ENCODE measurements at places on chromosomes 1 and 21. TPM values are rescaled to one million over a fixed set of nuclear protein-coding genes. Genes with fewer than 3 reads are reported as not detected.

Gene PPM1J
- total RNA-seq = 1.0 TPM

- no peaks in the 10 kb centered on the region for H3K27me3 ChIP-seq
- H3K27ac ChIP-seq = no peak overlapping the region
- no peaks in the 10 kb centered on the region for H3K36me3 ChIP-seq
These were observed 35.8 kb downstream of the IER5 start for GRCh38 chr1:181124291-181124751.

- H3K36me3 ChIP-seq = no peaks in the 10 kb centered on the region
- DNase-seq = peak; percentile 11
- no peak overlapping the region for H3K4me3 ChIP-seq
- H3K27ac ChIP-seq = no peak overlapping the region
These were observed 554.1 kb upstream of the OLFM3 start for GRCh38 chr1:102550729-102551384.

GRCh38 chr1:14313731-14314431, 284.6 kb upstream of the KAZN start:
- no peak for DNase-seq
- no peaks in the 10 kb centered on the region for H3K27me3 ChIP-seq
- H3K4me3 ChIP-seq = no peak overlapping the region
- no peaks in the 10 kb centered on the region for H3K4me1 ChIP-seq
- no peaks in the 10 kb centered on the region for H3K36me3 ChIP-seq

- H3K36me3 ChIP-seq = no peaks in the 10 kb centered on the region
- H3K4me1 ChIP-seq = peaks cover 2% of the 10 kb centered on the region
- H3K4me3 ChIP-seq = no peak overlapping the region
- no peak for DNase-seq
These were observed 9.0 kb upstream of the PLCH2 start for GRCh38 chr1:2466958-2467554.

DNA sequence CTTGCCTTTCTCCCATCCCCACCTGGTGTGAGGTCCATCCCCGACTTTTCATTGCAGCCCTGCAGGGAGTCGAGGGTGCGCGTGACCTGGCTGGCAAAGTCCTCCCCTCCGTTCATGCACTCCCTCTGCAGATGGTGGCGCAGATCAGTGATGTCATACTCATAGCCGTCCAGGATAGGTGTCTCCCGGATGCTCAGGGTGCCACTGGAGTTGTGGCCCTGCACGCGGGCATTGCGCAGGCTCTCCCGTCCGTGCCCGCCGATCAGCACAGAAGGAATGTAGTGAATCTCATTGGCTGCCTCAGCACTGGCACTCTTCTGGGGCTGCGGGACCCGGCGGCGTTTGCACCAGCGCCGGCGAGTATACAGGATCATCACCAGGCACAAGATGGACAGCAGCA, 132.1 kb downstream of the ASTN1 start:
- H3K27me3 ChIP-seq = peaks cover 3% of the 10 kb centered on the region
- H3K36me3 ChIP-seq = no peaks in the 10 kb centered on the region
- no peak for DNase-seq
- H3K4me1 ChIP-seq = no peaks in the 10 kb centered on the region
- no peak overlapping the region for H3K27ac ChIP-seq

DNA sequence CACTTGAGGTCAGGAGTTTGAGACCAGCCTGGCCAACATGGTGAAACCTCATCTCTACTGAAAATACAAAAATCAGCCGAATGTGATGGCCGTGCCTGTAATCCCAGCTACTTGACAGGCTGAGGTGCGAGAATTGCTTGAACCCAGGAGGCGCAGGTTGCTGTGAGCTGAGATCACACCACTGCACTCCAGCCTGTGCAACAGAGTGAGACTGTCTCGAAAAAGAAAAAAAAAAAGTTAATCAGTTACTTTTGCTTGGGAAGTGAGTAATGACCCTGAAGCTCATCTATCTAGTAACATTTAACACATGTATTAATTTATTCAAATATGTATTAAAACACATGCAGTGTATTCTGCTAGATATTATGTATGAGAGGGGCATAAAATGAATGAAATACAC, 49.4 kb downstream of the ZNF326 start:
- H3K4me1 ChIP-seq = no peaks in the 10 kb centered on the region
- no peak overlapping the region for H3K27ac ChIP-seq
- DNase-seq = no peak
- H3K36me3 ChIP-seq = no peaks in the 10 kb centered on the region

DNA sequence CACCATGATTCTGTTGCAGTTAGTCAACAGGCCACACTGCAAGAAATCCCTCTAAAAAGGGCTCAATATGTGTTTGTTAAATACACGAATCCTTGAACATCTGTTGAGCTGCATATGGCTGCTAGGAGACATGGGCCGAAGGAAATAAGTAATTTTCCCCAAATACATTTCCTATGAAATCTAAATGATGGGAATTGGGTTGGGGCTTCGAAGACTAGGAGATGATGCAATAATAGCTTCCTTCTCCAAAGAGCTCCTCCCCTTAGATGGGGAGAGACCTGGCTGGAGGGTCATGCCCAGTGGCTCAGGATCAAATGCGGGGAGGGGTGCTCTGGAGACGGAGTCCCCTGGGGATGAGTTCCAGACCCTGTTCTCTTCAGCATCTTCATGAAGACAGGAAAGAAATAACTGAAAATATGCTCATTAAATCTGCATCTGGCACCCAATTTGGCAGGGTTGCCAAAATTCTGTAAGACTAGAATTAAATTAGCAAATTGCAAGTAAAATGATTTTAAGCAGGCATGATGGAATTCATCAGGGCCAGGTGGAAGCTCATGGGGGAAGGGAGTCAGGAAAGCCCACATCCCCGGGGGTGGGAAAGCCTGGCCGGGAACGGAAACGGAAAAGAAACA, 165.0 kb upstream of the EDN2 start:
- H3K27ac ChIP-seq = peak overlapping the region; percentile 77
- peaks cover 66% of the 10 kb centered on the region for H3K4me1 ChIP-seq
- no peaks in the 10 kb centered on the region for H3K27me3 ChIP-seq
- DNase-seq = no peak
